ENCODE measurements at places on chromosomes 1 and 21. TPM values are rescaled to one million over a fixed set of nuclear protein-coding genes. Genes with fewer than 3 reads are reported as not detected.

DNA sequence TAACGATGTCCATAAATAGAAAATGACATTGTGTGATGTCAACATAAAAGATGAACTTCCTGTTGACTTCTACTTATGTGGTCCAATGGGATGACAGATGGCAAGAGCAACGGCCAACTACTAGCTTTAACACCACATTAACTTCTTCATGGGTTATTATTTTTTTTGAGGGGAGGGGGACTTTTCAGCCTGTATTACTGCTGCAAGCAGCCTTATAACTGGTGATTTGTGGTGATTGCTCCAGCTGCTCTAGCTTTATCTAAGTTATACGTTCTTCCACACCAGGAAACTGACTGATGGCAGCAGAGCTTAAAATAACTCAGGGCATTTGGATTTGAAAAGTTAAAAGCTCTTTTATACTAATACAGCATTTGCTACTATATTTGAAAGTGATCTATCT lies 228.8 kb upstream of the B3GALT2 start:
- no peak for DNase-seq

DNA sequence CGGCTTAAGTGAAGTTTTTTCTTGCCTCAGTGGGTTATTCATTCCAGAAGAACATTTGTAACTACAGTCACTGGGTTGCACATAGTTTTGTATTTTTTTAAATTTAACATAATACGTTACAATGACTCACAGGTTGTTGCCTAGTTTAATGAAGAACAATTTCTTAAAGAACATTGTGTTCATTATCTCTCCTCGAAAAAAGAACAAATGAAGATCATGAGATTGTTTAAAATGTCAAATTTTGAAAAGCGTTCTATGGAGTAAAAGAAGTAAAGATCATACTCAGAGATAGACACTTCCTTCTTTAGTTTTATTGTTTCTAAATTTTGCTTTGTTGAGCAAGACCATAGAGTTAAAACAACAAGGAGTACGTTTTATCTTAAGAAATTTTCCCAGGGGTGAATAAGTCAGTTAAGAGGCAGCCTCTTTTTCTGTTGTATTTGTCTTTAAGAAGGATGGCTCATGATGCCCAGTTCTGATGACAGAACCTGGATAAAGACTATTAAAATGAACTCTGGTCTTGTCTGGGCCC lies 10.5 kb upstream of the SLAMF1 start:
- no peak for DNase-seq

The KCNN3 gene
- total RNA-seq = 0.33 TPM

DNA sequence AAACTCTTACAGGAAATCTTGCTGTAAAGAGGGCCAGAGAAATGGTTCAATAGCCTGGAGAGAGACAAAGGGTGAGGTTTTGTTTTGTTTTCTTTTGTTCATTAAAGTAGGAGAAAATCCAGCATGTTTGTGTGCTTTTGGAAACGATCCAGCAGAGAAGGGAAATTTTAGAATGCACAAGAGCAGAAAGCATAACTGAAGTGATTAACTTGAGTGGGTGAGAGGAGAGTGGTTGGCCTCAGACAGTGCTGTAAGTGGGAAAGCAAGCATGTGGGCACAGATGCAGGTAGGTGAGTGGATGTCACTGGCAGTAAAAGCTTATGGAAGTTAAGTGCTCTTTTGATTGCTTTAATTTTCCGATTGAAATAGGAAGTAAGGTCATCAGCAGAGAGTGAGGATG lies 50.2 kb downstream of the EEIG2 start:
- DNase-seq = no peak

- no peak for DNase-seq
Measured at GRCh38 chr1:11731691-11732283, 4.1 kb upstream of the AGTRAP start.

GRCh38 chr1:65404941-65405340 lies 15.5 kb upstream of the LEPR start:
- no peak for DNase-seq

DNA sequence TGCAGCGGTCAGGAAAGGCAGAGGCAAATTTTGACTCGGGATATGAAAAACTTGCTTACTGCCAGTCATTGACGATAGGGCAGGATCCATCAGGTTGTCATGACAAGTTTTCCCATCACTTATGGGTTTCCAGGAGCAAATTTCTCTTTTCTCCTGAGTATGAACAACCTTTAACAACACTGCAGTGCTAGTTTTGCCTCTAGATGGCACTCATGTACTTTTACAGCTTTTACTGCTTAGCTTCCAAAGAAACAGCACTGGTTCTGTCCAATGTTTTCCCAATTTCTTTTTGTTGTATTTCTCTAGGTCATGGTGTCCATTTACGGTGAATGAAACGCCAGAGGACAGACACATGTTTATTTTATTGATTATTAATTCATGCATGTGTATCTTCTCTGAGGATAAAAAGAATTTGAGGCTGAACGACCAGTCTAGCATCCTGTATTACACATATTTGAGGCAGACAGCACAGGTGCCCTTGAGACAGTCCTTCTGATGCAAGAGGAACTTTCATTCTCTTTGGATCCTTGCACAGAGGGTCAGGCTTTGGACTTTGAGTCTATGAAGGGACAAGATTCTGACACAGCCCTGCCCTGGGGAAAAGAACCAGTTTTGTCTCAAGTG lies 112.3 kb upstream of the TRABD2B start:
- DNase-seq = no peak

DNA sequence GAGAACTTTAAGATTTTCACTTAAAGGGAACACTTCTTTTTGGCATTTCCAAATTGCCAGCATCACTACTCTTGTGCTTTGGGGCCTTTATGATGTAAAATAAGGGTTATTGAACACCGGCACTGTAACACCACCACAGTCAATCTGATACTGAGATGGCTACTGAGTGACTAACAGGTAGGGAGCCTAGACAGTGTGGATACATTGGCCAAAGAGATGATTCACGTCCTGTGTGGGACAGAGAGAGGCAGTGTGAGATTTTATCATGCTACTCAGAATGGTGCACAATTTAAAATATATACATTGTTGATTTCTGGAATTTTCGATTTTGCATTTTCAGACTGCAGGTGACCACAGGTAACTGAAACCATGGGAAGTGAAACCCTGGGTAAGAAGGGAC lies 261.6 kb downstream of the SPATA17 start:
- no peak for DNase-seq

DNA sequence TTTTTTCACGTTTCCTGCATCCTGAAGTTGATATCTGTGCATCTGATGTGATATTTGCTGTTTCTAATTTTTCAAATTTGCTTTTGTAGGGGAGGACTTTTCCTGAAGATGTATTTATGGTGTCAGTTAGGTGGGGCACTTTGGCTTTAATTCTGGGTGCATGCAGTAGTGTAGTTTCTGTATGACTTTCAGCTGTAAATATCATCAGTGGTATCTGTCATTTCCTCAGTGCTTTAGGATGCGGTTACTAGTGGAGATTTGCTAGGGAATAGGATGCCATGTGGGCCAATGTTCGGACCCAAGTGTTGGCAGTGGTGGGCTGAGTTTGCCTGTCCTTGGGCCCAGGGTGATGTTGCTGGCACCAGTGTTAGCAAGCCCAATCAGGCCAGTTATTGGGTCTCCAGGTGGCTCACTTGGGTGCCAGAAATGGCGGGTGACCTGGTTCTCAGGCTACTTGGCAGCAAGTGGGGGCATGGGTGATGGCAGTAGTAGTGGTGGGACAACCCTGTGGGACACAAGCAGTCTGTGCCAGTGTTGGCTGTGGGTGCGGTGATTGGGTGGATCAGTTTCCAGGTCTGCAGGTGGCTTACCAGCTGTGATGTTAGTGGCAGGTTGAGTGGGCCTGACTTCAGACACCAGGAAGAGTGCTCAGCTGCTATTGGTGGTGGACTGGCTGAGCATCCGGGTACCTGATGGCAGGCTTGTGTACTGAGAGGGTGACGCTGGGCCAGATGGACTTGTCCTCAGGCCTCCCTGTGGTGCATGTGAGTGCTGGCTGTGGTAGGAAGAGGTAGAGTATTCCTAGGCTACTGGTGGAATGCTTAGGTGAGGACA lies 24.4 kb downstream of the CD55 start:
- DNase-seq = no peak

The B3GALT2 gene
- total RNA-seq = not detected

DNA sequence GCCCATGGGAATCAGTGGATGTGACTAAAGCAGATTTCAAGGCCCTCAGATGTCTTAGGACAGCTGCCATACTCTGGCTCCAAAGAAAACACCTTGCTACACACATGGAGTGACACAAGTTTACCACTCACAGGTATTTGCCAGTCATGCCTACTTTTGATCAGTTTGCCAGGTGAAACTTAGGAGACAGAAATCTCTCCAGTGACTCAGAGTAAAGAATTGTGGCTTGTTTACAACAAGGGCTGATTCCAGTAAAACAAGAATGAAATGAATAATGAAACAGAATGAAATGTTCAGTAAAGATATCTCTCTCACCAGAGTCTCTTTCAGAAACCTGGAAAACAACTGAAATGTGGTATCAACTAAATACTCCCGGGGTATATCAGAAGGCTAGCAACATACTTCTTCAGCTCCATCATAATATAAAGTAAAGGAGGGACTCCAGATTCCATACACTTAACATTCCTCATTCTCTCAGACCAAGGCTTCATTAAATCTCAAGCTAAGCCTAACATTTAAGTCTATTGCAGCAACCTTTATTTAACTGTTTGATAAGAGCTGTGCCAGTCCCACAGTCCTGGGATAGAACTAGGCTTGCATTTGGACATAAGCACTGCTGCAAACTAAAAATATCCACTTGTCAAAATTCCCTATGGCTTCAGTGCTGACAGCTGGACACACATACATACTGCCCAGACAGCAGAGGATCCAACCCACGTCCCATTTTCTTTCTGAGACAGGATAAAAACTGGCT lies 143.3 kb downstream of the SIPA1L2 start:
- DNase-seq = no peak

DNA sequence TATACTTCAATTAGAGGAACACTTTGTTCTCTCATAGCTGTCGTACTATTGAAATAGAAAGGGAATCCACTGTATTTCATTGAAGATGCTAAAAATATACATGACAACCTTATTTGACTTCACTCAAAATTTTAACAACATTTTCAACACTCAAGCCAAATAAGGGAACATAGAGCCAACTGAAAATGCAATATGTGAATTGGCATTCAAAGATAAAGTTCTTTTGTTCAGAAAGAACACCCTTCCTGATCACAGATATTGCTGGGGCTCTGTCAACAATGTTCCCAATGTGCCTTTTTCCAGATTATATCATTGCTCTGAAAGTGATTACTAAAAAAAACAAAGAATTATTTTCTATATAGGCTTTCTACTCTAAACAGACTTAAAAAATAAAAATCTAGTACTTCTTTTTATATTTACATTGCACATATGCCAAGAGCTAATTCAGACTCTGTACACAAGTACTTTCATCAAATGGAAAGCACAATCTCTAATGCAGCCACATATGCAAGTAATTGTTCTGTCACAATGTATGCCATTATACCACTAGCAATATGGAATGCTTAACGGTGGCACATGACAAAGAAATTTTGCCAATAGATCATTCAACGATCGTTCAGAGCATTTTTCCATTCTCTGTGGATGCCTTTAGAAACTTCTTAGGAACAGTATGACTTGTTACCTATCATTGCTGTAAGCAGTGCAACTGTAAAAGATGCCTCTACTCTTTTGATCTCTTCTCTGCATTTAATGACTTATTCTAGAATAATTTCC lies 171.0 kb downstream of the EIF4G3 start:
- no peak for DNase-seq

GRCh38 chr1:66599346-66599745 lies 65.4 kb downstream of the SGIP1 start:
- DNase-seq = no peak

- no peak for DNase-seq
Measured at GRCh38 chr21:38351961-38352521, 95.2 kb downstream of the KCNJ15 start.

- no peak for DNase-seq
Measured at GRCh38 chr1:114771992-114772391, 8.5 kb downstream of the SIKE1 start.

GRCh38 chr1:42979896-42980800 lies 21.5 kb upstream of the SLC2A1 start:
- DNase-seq = no peak

- no peak for DNase-seq
Measured at GRCh38 chr1:205811660-205812059, 1.3 kb downstream of the SLC41A1 start.

The PROX1 gene
- not detected for total RNA-seq

The TXNDC12 gene
- 77.3 TPM for total RNA-seq

DNA sequence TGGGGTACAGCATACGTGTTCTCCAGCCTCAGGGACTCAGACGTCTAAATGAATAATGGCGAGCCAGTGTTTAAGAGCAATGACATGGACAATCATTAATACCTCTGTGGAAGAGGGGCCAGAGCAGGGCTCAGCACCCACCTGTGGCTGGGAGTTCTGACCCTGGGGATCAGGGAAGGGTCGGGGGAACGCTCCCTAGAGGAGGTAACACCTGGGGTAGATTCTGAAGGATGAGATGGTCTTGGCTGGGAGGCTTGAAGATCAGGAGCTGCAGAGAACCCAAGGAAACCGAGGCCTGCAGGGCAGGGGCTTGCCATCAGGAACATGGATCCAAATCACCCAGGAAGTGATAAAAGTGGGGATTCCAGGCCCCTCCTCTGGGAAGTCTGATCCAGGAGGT lies 138.2 kb upstream of the RUNX3 start:
- DNase-seq = no peak

The SLAMF7 gene
- 1.7 TPM for total RNA-seq

GRCh38 chr1:70196333-70196732 lies 9.0 kb downstream of the LRRC40 start:
- DNase-seq = no peak

DNA sequence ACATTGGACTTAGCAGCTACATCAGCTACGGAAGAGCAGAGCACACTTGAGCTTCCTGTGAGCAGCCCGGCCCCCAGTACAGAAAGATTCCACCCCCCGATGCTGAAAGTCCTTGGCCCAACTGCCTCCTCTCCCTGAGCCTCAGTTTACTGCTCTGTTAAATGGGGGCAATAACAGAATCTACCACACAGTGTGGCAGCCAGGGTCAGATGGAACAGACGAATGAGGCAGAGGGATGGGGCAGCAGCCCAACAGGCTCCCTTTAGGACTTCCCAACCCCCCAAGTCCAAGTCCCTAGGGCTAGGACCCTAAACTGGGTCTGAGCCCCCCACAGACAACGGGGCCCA lies 22.9 kb upstream of the C1QA start:
- no peak for DNase-seq

The HHAT gene
- 5.3 TPM for total RNA-seq

DNA sequence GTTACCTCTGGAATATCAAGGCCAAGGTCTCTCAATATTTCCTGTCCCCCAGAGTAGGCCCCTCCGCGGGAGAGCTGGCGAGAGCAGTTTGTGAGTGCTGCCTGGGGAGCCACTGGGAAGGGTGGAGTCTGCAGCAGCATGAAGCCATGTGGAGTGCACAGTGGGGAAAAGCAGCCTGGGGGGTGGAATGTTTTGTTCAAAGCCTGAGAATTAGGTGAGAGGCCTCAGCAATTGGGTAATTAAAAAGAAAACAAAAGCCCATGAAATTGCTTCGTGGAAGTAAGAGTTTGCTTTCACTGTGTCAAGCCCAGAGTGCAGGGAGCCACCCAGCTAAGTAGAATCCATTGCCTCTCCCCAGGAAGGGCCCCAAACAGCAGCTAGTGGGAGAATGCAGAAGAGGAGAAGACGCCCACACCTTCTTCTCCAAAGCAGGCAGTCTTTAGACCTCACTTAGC lies 30.2 kb upstream of the DISC1 start:
- peak; percentile 34 for DNase-seq

GRCh38 chr1:168164771-168165170 lies 14.0 kb upstream of the TIPRL start:
- DNase-seq = no peak

The NHLH2 gene
- not detected for total RNA-seq

GRCh38 chr1:97379387-97380075 lies 541.3 kb downstream of the DPYD start:
- no peak for DNase-seq
